ENCODE measurements at places on chromosomes 3 and 15.

- no peak for DNase-seq
These were observed 92.6 kb upstream of the VGLL4 start for GRCh38 chr3:11736136-11736833.

DNA sequence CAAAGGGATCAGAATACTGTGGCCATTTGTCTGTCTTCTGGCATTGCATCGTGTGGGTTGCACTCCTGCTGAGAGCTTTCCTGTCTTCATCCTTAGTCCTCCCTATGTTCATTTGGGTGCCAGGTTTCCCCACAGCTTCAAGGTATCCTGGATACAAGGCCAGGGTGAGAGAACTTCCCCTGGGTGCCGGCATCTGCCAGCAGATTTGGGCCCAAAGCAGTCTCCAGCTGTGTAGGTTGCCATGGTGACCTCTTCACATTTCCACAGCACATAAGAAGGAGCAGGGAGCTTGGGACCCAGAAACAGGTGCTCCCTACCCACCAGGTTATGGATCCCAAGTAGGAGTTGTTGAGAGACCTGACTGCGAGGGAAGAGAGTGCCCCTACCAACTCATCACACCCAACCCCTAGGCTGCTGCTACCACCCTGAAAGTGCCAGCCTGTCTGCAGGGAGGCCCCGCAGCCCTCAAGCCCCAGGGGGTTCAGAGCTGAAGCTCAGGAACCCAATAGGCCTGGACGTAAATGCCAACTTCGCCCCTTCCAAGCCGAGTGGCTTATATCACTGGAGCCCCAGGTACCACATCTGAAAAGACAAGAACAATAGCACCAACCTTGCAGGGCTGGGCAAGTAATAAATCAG, 19.9 kb downstream of the TTC21A start:
- no peak for DNase-seq

- DNase-seq: no peak
These were observed 16.9 kb downstream of the ABHD2 start for GRCh38 chr15:89105147-89105546.

- DNase-seq: no peak
These were observed 19.5 kb downstream of the SIAH2 start for GRCh38 chr3:150743508-150743907.

- peak; percentile 70 for DNase-seq
These were observed 22.4 kb downstream of the FNDC3B start for GRCh38 chr3:172061724-172062184.

DNA sequence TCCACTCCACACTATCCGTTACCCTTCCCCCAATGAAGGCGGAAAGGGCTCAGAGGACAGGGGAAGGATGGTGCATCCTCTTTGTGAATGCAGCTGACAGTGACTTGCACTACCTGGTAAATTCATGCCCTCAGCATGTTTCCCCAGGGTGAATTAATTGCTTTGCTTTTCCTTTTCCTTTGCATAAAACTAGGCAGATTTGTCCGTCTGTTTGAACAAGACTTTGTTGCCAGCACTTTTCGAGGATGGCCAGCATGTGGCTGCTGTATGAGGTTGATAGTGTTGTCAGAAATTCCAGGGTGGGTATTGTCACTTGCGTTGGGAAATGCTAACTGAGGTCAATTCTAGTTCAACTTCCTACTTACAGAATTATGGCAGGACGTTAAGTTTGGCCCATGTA, 79.0 kb upstream of the RARB start:
- no peak for DNase-seq

DNA sequence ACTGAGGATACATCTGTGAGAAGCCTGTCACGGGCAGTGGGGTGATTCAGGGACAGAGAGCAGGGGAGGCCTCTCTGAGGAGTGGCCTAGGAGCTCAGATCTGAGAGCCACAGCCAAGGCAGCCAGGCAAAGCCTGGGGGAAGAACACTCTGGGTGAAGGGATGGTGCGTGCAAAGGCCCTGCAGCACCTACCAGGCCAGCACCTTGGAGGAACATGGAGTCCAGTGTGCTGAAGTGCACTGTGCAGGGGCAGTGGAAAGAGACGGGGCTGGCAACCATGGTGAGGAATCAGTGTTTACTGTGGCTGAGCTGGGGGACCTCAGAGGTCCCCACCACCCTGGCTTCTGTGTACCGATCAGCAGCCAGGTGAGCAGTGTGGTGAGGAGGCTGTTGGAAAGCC, 48.0 kb downstream of the NUP210 start:
- DNase-seq: no peak

DNA sequence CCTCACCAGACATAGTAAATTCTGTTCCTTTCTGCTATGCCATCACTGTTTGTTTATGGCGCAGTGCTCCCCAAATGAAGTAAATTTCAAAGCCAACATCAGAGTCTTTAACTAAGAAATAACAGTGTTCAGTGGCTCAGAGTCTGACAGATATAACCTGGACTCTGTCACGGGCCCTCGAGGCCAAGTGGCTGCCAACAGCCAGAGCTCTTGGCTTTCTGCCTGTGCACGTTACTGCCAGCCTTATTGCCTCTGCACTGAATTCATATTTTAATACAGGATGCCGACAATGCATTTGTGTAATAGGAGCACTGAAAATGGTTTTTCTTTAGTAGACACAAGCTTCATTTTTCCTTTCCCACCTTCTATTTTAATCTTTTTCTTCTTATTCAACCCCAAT, 219.9 kb downstream of the NLGN1 start:
- DNase-seq: no peak

- DNase-seq: no peak
These were observed 347.3 kb downstream of the CNTN3 start for GRCh38 chr3:74267131-74267530.

DNA sequence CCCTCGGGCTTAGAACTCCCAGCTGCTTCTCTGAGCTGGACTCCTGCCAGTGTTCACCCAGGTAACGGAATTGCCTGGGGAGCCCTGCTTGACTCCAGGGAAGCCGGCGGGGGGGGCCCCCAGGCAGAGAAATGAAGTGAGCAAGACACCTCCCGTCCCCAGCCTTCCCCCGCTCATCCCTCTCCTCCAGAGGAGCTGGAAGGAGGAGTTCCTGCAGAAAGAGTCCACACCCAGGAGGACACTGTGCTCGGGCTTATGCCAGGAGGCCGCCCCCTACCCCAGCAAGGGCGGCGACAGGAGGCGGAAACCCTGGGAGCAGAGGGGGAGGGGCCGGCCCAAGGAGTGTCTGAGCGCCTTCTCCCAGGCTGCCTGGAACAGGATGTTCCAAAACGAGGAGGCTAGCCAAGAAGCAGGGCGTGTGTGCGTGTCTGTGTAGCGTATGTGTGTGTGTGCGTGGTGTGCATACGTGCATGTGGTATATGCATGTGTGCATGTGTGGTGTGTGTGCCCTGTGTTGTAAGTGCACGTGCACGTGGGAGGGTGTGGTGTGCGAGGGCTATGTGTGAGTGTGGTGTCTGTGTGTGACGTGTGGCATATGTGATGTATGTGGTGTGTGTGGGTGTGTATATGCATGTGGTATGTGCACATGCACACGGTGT, 511.3 kb downstream of the SHQ1 start:
- no peak for DNase-seq

- DNase-seq: no peak
These were observed 363.8 kb upstream of the NAALADL2 start for GRCh38 chr3:174495311-174495710.

GRCh38 chr3:32222950-32223349, 15.5 kb upstream of the CMTM8 start:
- DNase-seq: no peak

DNA sequence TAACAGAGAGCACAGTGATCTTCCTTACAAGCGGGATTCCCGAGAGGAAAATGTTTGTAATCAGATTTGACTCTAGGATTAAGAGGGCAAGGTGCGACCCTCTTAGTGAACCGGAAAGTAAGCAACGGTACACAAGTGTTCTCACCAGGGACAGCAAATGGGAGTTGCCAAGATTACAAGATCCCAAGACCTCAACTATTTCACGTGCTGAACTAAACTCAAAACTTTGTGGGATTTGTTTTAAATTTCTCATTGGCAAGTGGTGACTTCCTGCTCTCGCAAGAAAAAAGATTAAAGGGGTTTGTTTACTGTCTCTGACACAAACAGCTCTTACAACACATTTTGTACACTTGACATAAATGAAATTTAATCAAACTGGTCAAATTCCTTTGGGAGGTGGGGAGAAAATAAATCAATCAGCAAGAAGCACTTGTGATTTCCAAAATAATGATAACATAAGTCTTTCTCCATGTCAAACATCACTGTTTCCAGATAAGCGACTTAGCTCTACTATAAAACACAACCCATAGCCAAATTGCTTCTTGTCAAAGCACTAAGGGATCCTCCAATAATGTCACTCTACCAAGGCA, 2.2 kb upstream of the PGPEP1L start:
- no peak for DNase-seq

DNA sequence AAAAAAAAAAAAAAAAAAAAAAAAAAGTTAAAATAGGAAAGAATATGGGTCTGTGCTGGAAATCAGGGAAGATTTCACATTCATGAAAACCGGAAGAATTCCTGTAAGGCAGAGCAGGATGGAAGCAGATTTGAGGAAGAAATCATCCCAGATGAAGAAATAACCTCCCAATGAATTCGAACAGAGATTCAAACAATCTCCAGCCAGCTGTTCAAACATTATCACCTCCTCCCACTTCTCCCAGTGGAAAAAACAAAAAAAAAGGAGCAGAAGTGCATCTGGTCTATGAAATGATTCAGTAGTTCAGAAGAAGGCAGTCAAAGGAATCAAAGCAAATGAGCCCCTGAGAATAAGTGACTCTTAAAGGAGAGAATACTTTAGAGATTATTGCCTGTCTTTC, 33.1 kb downstream of the CP start:
- no peak for DNase-seq

- DNase-seq: no peak
These were observed 94.3 kb upstream of the SGO1 start for GRCh38 chr3:20280257-20280656.

DNA sequence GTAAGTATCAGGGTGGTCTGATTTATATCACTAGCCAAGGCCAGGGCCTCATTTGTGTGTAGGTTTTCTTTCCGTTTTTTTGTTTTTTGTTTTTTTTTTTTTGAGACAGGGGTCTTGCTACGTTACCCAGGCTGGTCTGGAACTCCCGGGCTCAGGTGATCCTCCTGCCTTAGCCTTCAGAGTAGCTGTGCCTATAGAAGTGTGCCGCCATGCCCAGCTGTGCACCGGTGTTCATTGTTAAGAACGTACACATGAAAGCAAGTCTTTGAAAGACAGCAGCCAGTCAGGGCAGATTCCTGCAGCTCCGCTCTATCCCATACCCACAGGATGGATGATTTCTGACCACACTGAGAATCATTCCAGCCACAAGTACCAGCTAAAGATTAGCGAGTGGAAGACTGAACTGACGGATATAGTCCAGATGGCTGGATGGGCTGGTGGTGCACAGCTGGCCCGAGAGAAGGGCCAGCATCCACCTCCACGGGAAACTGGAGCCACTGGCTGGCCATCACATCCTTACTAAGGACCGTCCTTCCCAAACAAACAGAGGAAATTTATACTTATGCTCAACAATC, 95.4 kb downstream of the PCSK6 start:
- no peak for DNase-seq

GRCh38 chr3:77096145-77096544, 56.2 kb downstream of the ROBO2 start:
- DNase-seq: no peak

DNA sequence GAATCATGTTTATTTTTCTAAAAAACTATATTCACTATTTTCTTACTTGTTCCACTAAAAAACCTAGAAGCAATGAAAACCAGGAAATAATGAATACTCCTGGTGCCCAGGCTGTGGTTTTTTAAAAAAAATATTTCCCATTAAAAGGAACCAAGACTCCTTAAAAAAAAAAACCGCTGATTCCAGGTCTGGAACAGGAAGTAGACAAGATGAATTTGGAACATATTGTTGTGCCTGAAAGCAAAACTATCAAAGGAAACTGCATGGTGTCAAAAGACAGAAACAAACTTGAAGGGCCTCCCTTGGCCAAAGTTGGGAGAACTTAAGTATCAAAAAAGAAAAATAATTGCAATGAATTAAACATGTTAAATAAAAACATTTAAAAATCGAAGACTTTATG, 245.3 kb upstream of the P2RY1 start:
- DNase-seq: no peak

GRCh38 chr15:63331456-63331855, 50.2 kb downstream of the CA12 start:
- no peak for DNase-seq

DNA sequence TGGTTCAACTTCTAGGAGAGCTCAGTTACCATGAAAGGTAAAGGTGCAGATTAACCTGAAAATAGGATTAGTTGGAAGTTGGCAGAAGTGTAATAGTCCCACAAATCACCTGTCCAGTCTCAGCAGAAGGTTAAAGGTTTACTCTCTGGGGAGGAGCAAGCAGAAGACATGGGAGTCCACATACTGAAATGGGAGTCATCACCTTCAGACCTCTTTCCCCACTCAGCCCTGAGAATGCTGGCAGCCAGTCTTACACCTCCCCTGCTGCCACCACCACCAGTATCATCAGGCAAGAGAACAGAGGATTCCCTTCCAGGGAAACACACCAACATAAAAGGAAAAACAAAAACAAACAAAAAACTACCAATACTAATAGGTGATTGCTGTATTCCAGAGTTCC, 13.8 kb upstream of the PLA2G4D start:
- no peak for DNase-seq

DNA sequence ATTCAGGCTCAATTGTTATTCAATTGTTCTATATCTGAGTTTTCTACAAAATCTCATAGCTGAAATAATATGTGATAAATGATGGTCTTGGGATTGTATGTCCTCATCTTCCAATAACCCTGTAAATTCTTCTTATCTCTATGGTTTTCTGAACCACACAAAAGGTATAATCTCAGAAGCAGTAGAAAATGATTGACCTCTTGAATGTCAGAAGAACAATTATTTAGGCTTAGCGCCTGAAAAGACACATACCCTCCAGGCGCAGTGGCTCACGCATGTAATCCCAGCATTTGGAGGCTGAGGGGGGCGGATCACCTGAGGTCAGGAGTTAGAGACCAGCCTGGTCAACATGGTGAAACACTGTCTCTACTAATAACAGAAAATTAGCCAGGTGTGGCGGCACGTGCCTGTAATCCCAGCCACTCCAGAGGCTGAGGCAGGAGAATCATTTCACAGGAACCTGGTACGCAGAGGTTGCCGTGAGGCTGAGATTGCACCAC, 288.0 kb upstream of the TBC1D5 start:
- no peak for DNase-seq

DNA sequence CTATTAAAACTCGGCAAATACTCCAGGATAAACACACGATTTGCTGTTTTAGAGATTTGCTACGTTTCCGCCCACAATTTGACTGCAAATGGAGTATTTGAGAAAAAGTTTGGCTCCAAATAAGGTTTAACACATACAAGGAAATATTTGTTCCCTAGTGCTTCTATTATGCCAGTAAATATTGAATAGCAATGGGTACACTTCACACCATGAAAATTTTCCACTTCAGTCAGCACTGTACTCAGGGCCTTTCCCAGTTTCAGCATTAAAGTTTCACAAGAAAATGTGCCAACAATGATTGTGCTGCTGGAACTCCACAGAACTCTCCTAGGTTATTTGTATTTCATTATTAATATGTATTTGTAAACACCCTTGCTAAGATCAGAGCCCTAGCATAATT, 498.0 kb downstream of the TBL1XR1 start:
- no peak for DNase-seq

GRCh38 chr15:67976506-67977073, 77.5 kb upstream of the PIAS1 start:
- no peak for DNase-seq

GRCh38 chr3:4996771-4997291, 17.6 kb downstream of the BHLHE40 start:
- no peak for DNase-seq

Measured in GM06990 (cell line).